ENCODE measurements at places on chromosomes 16 and 17.

GRCh38 chr16:67648088-67648763, 3.3 kb downstream of the CARMIL2 start:
- peaks cover 43% of the 10 kb centered on the region for H3K36me3 ChIP-seq
- no peak overlapping the region for H3K4me3 ChIP-seq
- no peak for DNase-seq
- no peak overlapping the region for H3K27ac ChIP-seq
- no peaks in the 10 kb centered on the region for H3K27me3 ChIP-seq
- H3K4me1 ChIP-seq = peaks cover 11% of the 10 kb centered on the region

- no peaks in the 10 kb centered on the region for H3K4me1 ChIP-seq
- H3K27ac ChIP-seq = no peak overlapping the region
- DNase-seq = no peak
Observed at GRCh38 chr16:49821156-49821555, 34.8 kb downstream of the ZNF423 start.

GRCh38 chr17:73338566-73339197, 26.9 kb upstream of the CDC42EP4 start:
- no peaks in the 10 kb centered on the region for H3K4me1 ChIP-seq
- H3K4me3 ChIP-seq = no peak overlapping the region
- H3K36me3 ChIP-seq = peaks cover 3% of the 10 kb centered on the region
- no peak for DNase-seq
- H3K27me3 ChIP-seq = no peaks in the 10 kb centered on the region

GRCh38 chr16:73154063-73154870, 106.3 kb upstream of the ZFHX3 start:
- peak overlapping the region; percentile 39 for H3K4me3 ChIP-seq
- DNase-seq = peak; percentile 1
- no peaks in the 10 kb centered on the region for H3K36me3 ChIP-seq

DNA sequence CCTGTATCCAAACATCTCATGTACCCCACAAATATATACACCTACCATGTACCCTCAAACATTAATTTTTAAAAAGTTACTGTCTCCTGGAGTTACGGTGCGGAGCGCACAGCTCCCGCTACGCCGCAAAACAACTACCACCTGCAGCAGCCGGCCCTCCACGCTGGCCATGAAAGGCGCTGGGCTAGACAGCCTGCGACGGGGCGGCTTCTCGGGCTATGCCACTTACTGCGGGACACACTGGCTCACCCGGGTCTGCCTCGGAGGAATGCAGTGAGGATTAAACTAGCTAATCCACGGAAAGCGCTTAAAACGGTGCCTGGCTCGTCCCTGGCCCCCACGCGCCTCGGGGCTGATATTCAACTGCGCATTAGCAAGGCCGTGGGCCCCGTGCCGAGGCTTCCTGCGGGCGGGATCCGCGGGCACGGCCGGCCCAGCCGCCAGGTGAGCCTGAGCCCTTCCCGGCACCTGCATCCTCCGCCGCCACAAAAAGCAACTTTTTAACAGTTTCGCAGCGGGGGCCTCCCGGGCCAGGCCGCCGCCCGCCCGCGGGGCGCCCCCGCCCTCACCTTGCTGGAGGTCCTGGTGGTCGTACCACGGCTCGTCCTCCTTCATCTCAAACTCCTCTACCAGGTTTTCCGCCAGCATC, 633 bp downstream of the CDR2 start:
- peak overlapping the region; percentile 83 for H3K27ac ChIP-seq
- H3K4me1 ChIP-seq = peaks cover 25% of the 10 kb centered on the region
- DNase-seq = peak; percentile 6
- H3K4me3 ChIP-seq = peak overlapping the region; percentile 98
- no peaks in the 10 kb centered on the region for H3K36me3 ChIP-seq
- H3K27me3 ChIP-seq = peaks cover 5% of the 10 kb centered on the region

DNA sequence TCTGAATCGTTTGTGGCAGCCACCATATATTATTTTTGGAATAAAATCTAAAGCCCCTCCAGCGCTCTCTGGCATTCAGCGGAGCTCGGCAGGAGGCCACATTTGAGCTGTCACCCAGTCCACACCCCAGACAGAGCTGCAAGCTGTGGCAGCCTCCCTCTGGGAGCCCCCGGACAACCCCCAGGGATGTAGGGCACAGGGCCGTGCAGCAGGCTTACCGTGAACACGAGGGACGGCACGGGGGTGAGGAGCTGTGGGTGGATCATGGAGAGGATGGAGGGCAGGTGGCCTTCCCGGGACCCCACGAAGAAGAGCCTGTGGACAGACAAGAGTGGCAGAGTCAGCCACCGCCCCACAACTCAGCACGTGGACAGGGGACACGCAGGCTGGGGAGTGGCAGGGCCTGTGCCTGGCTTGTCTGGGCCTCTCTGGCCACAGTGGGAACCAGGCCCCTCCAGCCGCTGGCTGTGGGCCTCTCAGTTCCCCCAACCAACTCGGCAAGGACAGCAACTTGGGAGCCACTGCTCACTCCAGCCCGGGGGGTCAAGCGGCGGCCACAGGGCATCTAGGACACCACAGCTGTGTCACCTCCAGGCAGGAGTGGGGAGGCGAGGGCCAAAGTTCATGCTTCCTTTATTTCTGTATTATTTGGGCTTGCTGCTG, 31.5 kb downstream of the SLC7A5 start:
- no peak overlapping the region for H3K27ac ChIP-seq
- no peak overlapping the region for H3K4me3 ChIP-seq
- no peak for DNase-seq

GRCh38 chr17:58371300-58371950, 19.4 kb upstream of the SUPT4H1 start:
- peaks cover 8% of the 10 kb centered on the region for H3K36me3 ChIP-seq
- no peaks in the 10 kb centered on the region for H3K27me3 ChIP-seq
- H3K4me1 ChIP-seq = peaks cover 67% of the 10 kb centered on the region
- peak overlapping the region; percentile 70 for H3K27ac ChIP-seq

DNA sequence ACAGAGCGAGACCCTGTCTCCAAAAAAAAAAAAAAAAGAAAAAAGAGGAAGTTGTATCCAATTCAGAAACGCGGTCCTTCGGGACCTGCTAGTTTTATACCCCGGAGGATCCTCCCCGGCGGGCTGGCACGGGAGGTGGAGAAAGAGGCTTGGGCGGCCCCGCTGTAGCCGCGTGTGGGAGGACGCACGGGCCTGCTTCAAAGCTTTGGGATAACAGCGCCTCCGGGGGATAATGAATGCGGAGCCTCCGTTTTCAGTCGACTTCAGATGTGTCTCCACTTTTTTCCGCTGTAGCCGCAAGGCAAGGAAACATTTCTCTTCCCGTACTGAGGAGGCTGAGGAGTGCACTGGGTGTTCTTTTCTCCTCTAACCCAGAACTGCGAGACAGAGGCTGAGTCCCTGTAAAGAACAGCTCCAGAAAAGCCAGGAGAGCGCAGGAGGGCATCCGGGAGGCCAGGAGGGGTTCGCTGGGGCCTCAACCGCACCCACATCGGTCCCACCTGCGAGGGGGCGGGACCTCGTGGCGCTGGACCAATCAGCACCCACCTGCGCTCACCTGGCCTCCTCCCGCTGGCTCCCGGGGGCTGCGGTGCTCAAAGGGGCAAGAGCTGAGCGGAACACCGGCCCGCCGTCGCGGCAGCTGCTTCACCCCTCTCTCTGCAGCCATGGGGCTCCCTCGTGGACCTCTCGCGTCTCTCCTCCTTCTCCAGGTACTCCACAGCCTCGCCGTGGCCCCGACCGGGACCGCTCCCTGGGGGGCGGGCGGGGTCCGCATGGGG, at the start of gene CDH3:
TSS of gene CDH3 (plus strand) at position 596 of the 779 bp plus-strand sequence. CDS start at position 666, 70 bp downstream.
- H3K36me3 ChIP-seq = no peaks in the 10 kb centered on the region
- peak within 1 kb of the TSS; percentile 74 for H3K4me3 ChIP-seq
- DNase-seq = peak; percentile 39
- peak within 1 kb of the TSS; percentile 87 for H3K27ac ChIP-seq

DNA sequence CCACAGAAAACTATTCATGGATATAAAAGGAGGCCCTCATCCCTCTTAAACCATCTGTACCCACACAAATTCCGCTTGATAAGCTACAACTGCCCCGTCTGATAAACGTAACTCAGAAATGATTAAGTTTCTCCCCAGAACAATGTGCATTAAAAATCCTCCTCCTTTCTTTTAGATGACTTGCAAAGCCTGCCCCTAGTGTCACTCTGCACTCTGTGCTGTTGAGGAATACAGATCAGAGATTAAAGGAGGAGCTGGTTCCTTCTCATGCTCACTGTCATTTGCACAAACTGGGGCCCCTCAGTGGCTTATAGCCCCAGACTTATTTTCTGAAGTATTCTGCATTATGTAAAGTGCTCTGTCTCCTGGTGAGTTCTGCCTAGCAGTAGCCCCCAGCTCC, 33.3 kb downstream of the CDRT15 start:
- H3K36me3 ChIP-seq = peaks cover 87% of the 10 kb centered on the region
- H3K4me1 ChIP-seq = peaks cover 6% of the 10 kb centered on the region
- H3K4me3 ChIP-seq = no peak overlapping the region
- peaks cover 3% of the 10 kb centered on the region for H3K27me3 ChIP-seq
- no peak overlapping the region for H3K27ac ChIP-seq
- no peak for DNase-seq

- H3K27me3 ChIP-seq = peaks cover 15% of the 10 kb centered on the region
- DNase-seq = no peak
- H3K4me1 ChIP-seq = no peaks in the 10 kb centered on the region
- H3K4me3 ChIP-seq = no peak overlapping the region
Observed at GRCh38 chr17:65455972-65456343, 105.5 kb downstream of the AXIN2 start.

- peaks cover 2% of the 10 kb centered on the region for H3K36me3 ChIP-seq
- H3K4me1 ChIP-seq = peaks cover 27% of the 10 kb centered on the region
- H3K27me3 ChIP-seq = peaks cover 52% of the 10 kb centered on the region
Observed at GRCh38 chr17:39738568-39738901, 797 bp downstream of the GRB7 start.

GRCh38 chr17:64974750-64975317, 55.6 kb upstream of the LRRC37A3 start:
- no peak for DNase-seq
- H3K27ac ChIP-seq = peak overlapping the region; percentile 97
- H3K4me3 ChIP-seq = peak overlapping the region; percentile 83
- no peaks in the 10 kb centered on the region for H3K27me3 ChIP-seq
- peaks cover 42% of the 10 kb centered on the region for H3K4me1 ChIP-seq
- no peaks in the 10 kb centered on the region for H3K36me3 ChIP-seq

- H3K4me3 ChIP-seq = no peak overlapping the region
- no peak for DNase-seq
- no peaks in the 10 kb centered on the region for H3K27me3 ChIP-seq
- no peaks in the 10 kb centered on the region for H3K36me3 ChIP-seq
- H3K27ac ChIP-seq = no peak overlapping the region
- H3K4me1 ChIP-seq = no peaks in the 10 kb centered on the region
Observed at GRCh38 chr17:33463887-33464286, 170.8 kb upstream of the ASIC2 start.

DNA sequence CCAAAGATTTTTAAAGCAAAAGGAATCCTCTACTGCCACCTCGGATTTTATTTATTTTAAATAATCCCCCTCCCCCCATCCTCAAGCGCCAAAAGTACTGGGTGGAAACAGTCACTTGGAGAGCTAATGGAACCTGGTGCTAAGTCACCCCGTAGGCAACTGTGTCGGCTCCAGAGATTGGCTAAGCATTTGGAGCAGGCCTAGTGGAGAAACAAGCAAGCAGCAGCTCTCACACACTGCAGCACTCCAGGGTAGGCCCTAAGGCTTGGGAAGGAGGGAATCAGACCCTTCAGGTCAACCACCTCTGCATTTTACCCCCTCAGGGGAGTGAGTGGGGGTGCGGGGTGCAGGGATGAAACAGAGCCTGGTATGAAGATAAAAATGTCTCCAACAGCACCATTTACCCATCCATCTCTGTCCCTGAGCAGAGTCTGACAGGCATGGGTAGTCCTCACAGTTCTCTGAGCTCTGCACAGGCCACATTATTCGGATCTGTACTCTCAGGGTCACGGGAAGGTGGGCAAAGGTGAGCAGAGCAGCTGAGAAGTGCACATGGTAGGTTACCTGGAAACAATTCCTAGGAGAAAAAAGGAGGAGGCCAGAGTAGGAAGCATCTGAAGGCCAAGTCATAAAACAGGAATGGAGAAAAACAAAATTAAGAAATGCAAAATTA, 27.2 kb upstream of the STAC2 start:
- H3K36me3 ChIP-seq = peaks cover 23% of the 10 kb centered on the region
- H3K27ac ChIP-seq = no peak overlapping the region
- H3K27me3 ChIP-seq = no peaks in the 10 kb centered on the region
- no peaks in the 10 kb centered on the region for H3K4me1 ChIP-seq
- no peak for DNase-seq
- no peak overlapping the region for H3K4me3 ChIP-seq

- no peak overlapping the region for H3K4me3 ChIP-seq
- H3K27ac ChIP-seq = no peak overlapping the region
- no peaks in the 10 kb centered on the region for H3K4me1 ChIP-seq
- H3K36me3 ChIP-seq = no peaks in the 10 kb centered on the region
- H3K27me3 ChIP-seq = no peaks in the 10 kb centered on the region
- no peak for DNase-seq
Observed at GRCh38 chr17:71799657-71800056, 321.2 kb upstream of the SOX9 start.

DNA sequence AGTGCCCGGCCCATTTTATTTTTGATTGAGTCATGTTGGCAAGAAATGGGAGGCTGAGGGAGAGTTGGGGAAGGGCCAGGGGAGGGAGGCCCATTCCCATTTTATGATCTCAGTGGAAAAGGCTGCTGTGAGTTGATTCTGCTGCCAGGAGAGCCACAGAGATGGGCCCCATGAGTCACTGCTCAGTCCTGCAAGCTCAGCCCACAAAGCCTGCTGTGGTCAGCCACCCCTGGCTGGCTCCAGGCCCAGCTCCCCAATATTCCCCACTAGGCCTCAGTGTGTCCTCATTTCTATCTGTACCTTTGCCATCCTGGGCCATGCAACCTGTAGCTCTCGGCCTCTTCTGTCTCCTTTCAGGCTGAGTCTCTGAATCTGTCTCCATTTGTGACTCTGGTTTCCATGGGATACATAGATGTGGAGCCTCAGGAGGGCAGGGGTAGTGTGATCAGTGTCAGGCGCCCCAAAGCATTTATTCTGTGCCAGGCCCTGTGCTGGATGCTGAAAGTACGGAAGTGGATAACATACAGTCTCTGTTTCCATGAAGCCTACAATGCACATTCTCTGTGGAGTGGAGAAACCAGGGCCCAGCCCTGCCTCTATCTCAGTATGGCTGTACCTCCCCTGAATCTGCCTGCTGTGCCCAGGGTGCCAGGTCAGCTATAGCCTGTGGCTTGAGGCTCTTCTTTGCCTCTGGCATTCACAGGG, 1.9 kb upstream of the PLEKHG4 start:
- H3K36me3 ChIP-seq = peaks cover 7% of the 10 kb centered on the region
- H3K27ac ChIP-seq = peak overlapping the region; percentile 47
- no peak for DNase-seq
- peak overlapping the region; percentile 57 for H3K4me3 ChIP-seq
- peaks cover 15% of the 10 kb centered on the region for H3K4me1 ChIP-seq

Measured in stimulated activated naive B cell treated with anti-CD40 and anti-IgM and Interleukin-4, amounts not matched to agents 10 μg/mL and 1 μg/mL and 100 μg/mL, for 72 hours (primary cell).